ENCODE measurements at places on chromosomes 11 and 22.

DNA sequence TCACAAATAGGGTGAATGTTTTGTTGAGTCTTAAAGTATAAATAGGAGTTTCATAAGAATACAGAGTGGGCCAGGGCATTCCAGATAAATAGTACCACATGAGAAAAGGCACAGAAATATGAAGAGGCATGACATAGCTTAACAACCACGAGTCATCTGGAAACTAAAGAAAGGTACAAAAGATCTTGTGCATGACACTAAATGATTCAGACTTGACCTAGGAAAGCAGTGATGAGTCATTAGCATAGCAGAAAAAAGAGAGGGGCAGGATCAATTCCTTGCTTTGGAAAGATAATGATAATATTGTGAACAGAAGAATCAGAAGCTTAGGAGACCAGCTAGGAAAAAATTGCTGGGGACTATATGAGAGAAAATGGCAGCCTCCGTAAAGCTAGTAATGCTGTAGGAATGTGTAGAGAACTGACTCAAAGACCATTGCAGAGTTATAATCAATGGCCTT, 47.6 kb upstream of the FIBIN start:
- no peak for DNase-seq

DNA sequence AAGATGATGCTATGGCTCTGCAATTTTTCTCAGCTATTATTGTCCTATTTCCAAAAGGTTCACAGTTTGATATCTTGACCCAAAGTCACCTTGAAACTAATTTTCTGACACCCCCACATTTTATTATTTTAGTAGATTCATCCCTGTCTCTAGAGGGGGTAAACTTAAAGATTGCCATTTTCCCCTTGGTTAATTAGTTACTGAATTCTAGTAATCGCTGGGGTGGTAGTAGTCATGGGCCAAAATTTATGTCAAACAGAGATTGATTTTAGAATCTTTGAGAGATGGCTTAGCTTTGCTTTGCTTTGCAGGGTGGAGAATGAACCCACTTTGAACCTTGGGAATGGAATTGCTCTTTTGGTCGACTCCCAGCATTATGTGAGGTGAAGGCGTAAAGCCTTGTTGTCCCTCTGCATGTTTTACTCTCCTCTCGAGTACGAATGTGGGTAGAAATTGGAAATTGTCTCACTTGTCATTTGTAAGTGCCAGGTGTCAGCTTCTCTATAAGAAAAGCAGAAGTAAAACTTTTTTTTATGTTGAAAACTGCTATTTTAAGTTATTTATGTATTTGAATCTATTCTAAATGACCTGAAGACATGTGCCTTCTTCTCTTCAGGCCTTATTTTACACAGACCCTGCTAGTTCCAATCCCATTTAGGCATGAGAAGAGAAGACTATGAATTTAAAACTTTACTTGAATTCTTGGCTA, 42.4 kb upstream of the RCE1 start:
- no peak for DNase-seq

DNA sequence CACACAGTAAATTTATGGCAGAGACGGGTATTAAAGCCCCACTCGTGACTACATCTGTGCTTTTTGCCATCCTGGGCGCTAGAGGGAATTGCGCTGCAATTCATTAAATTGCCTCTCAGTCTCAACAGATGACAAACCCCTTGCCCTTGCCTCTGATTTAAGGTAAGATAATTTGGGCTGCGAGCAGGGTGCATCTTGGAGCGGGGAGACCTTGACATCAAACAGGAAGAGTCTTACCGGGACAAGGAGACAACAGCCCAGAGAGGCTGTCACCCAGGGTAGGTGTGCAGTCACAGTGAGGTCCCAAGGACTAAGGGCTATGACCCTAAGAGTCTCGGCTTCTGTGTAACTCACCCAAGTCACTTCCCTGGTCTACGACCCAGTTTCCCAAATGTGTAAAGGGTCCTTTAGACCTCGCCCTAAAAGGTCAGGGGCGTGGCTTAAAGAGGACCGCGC, 449 bp upstream of the TOM1 start:
- no peak for DNase-seq

- peak; percentile 71 for DNase-seq
Measured at GRCh38 chr11:122711831-122712381, 56.4 kb downstream of the UBASH3B start.

DNA sequence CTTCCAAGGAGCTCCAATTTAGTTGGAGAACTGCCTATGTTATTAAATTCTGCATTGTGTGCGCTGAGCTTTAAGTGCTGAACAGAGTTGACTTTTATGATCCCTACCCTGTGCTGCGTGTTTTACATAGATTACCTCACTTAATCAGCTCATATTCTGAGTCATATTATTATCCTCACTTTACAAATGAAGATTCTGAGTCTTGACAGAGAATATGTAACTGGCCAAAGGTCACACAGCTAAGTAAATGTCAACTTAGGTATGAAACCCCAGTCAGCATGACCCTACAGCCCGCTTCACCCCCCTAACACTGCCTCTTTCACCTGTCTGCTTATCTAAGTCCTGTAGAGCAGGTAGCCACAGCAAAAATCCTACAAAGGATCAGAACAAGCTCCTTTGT, 19.8 kb upstream of the TMPRSS5 start:
- DNase-seq: no peak

DNA sequence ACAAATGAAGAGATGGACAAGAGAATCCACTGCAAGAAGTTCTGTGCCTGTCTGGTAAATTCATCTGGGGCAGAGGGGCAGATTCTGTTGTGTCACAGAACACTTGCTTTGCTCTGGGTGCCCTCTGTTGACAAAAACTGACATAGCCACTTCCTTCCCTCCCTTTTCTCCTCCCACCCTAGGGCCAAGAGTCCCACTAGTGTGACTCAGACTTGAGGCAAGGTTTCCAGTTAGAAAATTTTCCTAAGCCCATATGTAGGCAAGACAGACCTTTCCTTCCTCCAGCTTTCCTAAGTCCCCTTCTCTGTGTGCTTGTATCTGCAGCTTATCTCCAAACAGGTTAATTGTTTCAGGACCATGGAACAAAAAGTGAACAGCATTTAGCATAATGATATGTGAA, 106.8 kb downstream of the RBFOX2 start:
- peak; percentile 26 for DNase-seq

DNA sequence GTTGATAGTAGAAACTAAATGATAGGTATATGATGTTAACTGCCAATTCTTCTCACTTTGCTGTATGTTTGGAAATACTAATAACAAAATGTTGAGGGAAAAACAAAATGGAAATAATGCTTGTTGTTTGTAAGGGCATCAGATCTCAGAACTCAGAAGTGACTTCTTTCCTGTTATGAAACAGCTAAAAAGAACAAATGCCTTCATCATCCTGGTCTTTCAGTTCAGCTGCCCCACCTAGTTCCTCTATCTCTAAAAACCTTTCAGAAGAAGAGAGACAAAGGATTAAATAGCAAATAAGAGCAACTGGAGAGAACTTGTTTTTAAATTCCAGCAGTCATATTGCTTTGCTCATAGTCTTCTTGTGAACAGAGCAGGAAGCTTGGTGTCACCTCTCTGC, 345.3 kb upstream of the NCAM1 start:
- no peak for DNase-seq

DNA sequence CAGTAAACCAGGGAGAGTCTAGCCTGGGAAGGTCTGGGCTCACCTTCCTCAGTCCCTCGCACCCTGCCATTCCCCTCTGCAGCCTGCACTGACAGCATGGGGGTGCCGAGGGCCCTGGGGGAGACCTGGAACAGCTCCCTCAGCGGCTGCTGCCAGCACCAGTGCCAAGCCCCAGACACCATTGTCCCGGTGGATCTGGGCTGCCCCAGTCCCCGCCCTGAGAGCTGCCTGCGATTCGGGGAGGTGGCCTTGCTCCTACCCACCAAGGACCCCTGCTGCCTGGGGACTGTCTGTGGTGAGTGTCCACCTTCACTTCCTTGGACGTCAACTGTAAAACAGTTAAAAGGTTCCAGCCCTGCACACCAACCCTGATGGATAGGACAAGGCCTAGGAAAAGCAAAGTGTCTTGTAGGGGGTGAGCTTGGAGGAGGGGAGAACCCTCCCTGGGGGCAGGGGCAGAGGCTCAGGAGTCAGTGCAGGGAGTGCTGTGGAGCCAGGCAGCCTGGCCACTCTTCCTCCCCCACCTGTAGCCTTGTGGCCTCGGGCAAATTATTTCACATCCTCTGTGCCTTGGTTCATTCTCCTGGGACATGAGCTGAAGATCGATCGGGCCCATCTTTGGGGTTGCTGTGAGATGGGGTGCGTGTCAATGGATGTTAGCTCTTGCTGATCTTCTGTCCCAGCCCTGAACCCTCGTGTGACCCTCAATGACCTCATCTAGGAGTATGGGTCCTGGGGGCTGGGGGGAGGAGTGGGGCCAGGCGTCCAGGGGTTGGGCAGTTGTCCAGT, 85.2 kb upstream of the MYOD1 start:
- DNase-seq: no peak

GRCh38 chr22:44184006-44184405, 3.3 kb downstream of the PARVG start:
- no peak for DNase-seq

DNA sequence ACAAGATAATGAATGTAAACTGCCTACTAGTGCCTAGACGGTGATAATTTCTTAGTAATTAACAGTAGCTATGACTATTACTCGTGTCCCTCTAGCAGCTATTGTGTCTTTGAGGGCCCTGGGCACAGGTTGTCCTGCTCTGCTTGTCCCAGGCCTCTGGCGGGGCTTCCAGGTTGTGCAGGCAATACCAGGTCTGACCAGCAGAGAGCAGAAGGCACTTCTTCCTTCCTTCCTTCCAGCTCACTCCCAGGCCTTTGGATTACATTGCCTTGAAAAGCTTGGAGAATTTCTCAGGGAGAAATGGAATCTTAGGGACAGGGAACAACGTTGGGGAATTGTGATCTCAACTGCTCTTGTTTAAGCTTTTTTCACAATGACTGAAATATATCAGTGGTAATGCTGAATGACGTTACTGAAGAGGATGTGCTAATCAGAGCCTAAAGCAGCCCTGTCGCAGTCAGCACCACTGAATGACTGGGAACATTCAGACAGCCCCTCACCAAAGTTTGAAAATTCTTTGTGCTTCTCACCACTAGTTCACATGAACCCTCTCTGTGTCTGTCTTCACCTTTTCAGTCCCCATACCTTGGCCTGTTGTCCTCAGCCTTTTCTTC, 8.4 kb upstream of the CCKBR start:
- DNase-seq: peak; percentile 0

- no peak for DNase-seq
Measured at GRCh38 chr22:46295277-46295971, 1.2 kb upstream of the GTSE1 start.

DNA sequence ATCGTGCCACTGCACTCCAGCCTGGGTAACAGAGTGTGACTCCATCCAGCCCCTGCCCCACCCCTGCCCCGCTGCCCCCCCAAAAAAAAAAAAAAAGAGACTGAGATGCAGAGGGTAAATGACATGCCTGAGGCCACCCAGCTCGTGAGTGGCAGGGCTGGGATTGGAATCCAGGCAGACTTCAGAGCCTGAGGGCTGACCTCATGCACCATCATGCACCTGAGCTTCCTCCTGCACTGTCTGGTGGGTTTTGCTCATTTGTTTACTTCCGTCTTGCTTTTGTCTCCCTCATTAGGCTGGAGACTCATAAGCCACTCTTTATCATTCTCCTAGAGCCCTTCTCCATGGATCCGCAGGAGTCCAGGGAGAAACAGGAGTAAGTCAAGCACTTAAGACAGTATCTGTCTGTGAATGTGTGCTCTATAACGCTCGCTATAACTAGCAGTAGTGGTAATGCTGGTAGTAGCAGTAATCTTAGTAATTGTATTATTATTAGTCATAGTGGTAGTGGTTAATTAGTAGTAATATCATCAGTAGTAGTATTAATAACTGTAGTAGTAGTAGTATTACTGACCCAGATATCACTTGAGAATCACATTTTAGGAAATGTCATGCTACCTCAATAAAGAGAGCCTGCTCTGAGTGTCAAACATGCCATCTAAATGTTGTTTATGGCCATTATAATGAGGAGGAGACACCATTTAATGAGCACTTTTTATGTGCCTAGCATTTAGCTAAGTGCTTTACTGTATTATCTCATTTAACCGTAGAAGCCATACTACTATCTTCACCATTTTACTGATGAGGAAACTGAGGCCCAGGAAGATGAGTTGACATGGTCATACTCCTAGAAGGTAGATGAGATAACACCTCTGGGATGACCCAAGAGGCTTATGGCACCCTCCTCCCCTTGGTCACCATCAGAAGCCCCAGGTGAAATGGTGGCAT, 85.0 kb downstream of the NAT10 start:
- no peak for DNase-seq

DNA sequence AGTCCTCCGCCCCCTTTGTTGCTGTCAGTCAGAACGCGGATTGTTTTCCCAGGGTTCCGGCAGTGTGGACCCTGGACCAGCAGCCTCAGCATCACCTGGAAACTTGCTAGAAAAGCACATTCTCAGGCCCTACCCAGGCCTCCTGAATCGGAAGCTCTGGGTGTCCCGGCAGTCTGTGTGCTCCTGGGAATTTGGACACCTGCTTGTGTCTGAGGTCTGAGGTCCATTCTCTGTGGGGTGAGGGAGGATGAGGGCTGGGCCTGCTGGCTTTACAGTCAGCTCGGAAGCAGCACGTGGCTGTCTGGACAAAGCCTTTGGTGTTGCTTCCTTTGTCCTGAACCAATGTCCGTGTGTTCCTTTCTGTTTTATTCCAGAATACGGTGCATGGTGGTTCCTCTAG, 299.7 kb downstream of the TBC1D22A start:
- no peak for DNase-seq

DNA sequence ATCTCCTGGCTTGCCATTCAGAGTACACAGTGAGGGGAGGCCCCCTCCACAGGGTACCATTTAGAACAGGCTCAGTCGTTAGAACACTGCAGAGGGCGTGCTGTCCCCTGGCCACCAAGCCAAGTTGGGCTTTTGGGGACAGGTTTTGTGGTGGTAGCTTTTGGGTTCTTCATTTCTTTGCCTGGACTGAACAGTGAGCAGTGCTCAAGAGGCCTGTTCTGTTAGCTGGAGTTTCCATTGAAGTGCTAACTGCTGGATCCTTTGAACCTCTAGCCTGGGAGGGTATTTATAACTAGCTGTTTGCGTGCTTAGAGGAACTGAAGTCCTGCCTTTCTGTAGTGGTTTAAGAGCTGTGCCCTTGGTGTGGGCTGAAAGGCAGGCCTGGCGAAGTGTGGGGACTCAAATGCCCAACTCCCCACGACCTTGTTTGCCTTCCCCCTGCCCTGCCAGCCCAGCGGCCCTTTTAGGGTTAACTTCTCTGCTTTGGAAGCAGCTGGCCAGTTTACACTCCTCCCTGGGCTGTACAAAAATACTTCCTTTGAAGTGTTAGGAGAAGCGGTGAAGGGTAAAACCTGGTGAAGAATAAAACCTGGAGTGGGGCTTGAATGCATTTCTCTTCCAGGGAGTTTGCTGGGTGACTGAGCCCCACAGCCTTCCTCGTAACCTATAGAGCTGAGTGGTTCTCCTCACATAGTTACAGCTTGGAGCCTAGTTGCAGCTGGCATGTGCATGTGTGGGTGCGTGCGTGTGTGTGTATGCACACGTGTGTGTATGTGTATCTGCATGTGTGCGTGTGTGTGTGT, 34.6 kb downstream of the ZNRF3 start:
- DNase-seq: peak; percentile 72

Measured in DMS 273 treated with DMSO at 0.1 percent for 48 hours (cell line).